ENCODE measurements at places on chromosomes 16 and 17.
A peak's percentile ranks its signal among the peaks of the same experiment; 100 is the strongest.

DNA sequence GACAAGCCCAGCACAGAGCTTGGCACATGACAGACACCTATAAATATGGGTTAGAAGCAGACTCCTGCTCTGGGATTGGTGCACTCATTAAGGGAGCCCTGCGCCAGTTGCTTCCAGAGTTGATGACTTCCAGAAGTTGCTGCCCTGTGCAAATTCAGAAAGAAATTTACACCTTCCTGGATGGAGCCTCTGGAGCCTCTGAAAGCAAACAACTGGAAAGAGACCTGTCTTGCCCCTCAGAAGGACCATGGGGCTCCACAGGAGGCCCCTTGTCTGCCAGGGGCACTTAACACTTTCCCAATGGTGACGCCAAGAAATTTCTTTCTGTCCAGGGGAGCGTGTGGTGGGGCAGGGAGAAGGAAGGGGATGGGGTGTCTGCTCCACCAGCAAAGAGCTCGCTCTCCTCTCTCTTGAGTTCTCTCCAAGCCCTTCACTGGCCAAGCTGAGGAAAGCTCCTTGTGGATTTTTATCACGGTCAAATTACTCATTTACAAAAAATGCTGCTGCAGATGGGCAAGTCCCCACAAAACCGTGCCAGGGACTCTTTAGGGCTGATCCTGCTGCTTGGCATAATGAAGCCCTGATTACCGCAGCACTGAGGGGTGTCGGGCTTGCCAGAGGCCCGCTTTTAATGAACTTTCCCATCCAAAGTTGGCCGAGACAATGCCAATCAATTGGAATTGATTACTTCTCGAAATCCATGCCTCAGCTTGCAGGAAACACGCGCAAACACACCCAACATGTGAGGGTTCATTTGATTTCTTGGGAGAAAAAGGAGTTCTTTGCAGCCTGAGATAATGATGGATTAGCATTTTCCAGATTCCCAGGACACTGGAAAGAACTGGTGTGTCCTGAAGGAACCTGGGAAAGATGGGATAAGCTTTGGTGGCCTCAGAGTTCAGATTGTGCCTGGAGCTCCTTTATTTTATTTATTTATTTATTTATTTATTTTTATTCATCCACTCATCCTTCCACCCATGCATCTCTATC is 583.6 kb upstream of the CDH5 start:
- DNase-seq: peak; percentile 44

- DNase-seq: no peak
Observed at GRCh38 chr17:82709024-82709675, 7.4 kb upstream of the FN3KRP start.

- DNase-seq: no peak
Observed at GRCh38 chr17:7497228-7497627, 13.1 kb downstream of the POLR2A start.

- no peak for DNase-seq
Observed at GRCh38 chr16:88003316-88003715, 52.1 kb downstream of the BANP start.

DNA sequence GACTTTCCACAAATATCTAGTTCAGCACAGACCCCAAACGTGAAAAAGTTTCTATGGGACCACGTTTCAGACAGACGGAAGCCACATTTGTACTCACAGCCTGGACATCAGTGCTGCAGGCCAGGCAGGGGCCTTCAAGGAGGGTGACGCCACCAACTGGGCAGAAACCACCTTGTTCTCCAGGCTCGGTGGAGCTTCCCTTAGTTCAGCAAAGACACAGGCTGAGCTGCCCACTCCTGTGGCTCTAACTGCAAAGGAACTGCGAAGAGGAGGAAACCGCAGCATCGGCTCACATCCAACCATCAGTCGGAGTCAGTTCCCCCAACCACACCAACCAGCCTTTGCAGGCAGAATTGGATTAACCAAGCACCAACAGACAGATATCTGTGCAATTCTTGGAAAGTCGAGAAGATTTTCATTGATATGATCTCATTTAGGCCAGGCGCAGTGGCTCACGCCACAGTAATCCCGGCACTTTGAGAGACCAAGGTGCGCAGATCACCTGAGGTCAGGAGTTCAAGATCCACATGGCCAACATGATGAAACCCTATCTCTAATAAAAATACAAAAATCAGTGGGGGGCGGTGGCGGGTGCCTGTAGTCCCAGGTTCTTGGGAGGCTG is 73.3 kb upstream of the CNEP1R1 start:
- DNase-seq: no peak

DNA sequence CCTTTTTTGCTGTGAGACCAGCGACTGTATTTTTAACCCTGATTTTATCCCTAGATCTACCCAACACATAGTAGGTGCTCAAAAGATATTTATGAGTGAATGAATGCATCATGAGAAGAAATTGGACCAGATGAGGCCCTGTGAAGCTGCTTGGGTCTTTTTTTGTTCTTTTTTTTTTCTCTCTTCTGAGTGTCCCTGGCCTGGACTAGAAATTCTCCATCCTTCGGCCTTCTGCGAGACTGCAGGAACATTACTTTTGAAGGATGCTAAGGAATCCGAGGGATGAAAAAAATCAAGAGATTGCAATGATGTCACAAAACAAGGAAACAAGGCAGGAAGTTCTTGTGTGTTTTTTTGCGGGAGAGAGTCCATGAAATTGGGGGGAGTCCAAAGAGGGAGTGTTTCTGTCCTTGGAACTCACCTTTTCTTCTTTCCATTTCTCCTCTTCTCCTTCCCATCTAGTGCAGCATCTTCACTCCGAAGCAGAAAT is 560 bp upstream of the RUSF1 start:
- DNase-seq: no peak

- DNase-seq: no peak
Observed at GRCh38 chr16:80084163-80084562, 456.6 kb upstream of the DYNLRB2 start.

DNA sequence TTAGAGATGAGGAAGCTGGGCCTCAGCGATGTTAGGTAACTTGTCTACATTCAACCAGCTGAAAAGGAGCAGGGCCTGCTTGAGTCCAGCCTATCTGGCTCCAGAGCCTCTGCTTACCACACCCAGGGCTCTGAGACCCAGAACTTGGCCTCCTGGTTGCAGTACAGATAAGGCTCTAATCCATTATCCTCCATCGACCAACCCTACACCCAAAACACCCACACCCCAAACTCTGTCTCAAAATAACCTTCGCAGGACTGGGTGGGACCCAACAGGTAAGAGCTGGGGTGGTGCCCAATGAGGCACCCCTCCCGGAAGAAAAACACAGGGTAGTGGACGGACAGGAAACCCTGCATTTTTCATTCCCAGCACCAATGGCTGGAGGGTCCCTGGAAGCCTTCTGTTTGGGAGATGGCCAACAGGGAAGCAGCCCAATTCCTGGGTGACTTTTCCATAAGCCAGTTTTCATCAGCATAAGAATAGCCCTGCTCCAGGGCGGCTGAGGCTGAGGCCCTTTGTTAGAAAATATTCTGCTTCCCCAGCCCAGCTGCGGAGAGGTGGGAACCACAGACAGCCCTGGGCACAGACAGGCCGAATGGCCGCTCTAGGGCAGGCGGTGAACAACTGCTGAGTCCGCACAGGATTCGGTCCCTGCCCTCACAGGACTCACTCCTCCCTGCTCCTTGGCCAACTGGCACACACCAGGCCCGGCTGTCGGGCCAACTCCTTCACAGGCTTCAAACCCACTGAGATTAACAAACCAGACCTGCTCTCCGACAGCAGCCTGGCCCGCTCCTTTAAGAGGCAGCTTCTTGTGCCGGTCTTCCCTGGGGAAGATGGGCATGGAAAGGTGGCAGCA is 9.8 kb downstream of the SMIM5 start:
- no peak for DNase-seq

DNA sequence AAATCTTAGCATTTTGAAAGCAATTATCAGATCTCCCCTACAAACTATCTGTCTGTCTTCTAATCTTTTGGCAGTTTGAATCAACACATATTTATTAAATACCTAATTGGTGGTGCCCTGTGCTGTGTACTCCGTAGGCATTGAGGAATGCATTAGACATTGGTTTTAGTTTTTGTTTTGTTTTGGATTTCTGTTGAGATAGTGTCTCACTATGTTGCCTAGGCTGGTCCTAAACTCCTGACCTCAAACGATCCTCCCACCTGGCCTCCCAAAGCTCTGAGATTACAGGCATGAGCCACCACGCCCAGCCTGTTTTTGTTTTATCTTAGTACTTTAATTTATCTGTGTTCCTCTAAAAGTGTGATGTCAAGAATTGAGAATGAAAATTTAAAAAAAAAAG is 124.8 kb upstream of the RBL2 start:
- DNase-seq: no peak

DNA sequence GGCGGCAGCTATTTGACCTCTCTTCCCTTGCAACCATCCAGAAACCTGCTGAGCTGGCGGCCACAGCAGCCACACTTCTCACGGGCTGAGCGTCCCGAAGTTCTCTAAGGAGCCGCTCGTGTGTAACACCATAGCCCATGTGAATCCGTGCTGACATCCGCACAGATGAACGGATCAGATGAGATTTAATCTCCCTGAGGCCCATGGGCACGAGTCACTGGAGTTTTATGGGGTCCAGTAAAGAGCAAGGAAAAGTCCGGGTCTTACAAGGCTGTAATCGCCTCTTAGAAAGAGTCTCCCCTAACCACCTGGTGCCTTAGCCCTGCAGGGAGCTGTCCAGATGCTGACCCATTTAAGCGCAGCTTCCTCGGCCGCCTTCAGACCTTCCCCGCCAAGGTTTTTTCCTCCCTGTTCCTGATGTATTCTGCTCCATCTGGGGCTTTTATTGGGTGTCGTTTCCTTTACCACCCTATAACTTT is 5.5 kb upstream of the CACNG5 start:
- DNase-seq: peak; percentile 58

GRCh38 chr17:65446838-65447526 is 114.5 kb downstream of the AXIN2 start:
- no peak for DNase-seq

GRCh38 chr16:54926166-54926838 is 4.4 kb upstream of the IRX5 start:
- no peak for DNase-seq

- peak; percentile 34 for DNase-seq
Observed at GRCh38 chr17:79800325-79801155, 3.7 kb upstream of the CBX8 start.

DNA sequence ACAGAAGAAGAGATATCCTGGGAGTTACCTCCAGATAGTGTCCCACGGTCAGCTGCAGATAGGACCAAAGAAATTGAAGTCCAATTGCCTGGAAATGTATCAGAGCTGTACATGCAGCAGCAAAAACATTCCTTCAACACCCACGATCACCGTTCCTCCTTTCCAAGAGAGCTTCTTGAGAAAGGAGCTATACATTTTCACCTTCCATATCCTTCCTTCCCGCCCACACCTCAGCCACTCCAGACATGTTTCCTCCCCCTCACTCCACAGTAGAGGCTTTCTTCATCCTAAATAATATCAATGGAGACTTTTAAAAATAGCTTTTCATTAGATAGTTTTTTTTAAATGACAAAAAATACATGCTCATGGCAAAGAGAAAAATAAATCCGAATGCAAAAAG is 87.6 kb downstream of the HS3ST2 start:
- no peak for DNase-seq

- DNase-seq: no peak
Observed at GRCh38 chr16:23734176-23734893, 20.5 kb upstream of the CHP2 start.

- no peak for DNase-seq
Observed at GRCh38 chr17:58236394-58236793, 2.0 kb upstream of the LPO start.

DNA sequence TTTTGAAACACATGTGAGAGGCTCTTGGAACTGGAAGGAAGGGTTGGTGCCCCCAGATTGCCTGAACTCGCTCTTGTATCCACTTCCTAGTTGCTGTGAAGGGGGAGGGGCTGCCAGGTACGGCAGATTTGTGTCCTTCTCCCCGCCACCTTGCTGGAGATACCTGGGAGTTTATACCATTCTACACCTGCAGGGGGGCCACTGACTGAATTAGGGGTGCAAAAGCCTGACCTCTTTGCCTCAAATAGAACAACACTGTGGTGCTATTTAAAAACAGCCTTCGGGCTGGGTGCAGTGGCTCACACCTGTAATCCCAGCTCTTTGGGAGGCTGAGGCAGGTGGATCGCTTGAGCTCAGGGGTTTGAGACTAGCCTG is 35.1 kb upstream of the IL34 start:
- no peak for DNase-seq

- no peak for DNase-seq
Observed at GRCh38 chr16:3070608-3071111, 5.2 kb downstream of the IL32 start.

- no peak for DNase-seq
Observed at GRCh38 chr16:85564277-85565051, 48.7 kb upstream of the GSE1 start.

DNA sequence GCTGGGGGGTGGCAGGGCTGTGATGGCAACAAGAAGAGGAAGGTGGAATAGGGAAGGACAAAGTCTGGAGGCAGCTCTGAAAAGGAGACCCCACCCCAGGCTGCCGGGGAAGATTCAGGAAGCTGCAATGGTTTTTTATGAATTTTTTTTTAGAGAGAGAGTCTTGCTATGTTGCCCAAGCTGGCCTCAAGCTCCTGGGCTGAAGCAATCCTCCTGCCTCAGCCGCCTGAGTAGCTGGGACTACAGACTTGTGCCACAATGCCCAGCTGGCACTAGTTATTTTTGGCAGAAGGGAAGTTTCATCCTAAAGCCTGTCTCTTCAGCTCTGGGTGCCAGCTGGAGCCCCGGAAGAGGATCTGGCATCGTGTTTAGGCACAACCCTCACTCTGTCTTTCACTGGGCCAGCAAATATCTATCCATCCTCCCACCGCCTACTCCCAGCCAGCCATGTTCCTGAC is 1.3 kb upstream of the CES3 start:
- no peak for DNase-seq

- DNase-seq: no peak
Observed at GRCh38 chr16:87264634-87265033, 52.6 kb downstream of the C16orf95 start.

GRCh38 chr17:47316311-47316710 is 7.4 kb upstream of the EFCAB13 start:
- DNase-seq: no peak

DNA sequence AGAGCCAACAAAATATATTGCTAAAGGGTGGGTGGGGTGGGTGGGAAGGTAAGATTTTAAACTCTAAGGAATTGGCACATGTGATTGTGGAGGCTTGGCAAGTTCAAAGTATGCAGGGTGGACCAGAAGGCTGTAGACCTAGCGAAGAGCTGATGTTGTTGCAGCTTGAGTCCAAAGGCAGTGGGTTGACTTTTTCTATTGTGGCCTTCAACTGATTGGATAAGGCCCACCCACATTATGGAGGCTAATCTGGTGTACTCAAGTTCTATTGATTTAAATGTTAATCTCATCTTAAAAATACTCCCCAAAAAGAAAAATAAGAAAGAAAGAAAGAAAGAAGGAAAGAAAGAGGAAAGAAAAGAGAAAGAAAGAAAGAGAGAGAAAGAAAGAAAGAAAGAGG is 22.4 kb downstream of the ZNF200 start:
- no peak for DNase-seq

GRCh38 chr16:86946396-86946795 is 368.0 kb downstream of the FOXL1 start:
- peak; percentile 37 for DNase-seq

All from brain microvascular endothelial cell (primary cell).